CD4-positive, alpha-beta T cell treated with Interleukin-17A for 1 hour (primary cell): ENCODE measurements at places on chromosomes 16 and 17.

DNA sequence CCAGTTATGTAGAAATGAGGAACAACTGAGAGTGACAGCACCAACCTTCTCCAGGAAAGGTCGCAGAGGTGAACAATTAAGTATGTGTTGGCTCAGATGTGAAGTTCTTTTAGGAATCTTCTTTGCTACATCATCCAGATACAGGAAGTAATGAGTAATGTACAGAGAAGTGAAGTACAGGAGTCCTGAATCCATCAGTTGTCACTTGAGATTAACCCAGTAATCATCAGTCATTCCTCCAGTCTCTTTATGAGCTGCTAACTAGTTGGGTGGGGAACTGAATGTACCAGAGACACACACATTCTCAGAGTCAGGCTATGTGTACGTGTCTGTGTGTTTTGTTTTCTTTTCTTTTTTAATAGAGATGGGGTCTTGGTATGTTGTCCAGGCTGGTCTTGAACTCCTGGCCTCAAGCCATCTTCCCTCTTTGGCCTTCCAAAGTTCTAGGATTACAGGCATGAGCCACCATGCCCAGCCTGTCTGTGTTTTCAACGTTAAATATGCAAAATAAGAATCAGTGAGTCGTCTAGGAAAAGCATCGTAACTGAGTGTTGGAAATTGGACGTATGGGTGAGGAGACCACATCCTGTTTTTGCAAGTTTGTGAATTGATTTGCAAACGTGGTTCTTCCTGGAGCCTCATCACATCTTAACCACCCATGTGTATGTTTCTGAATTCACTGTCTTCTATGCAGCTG, 19.9 kb downstream of the ZNF200 start:
- DNase-seq, result peak; percentile 75

- no peak for DNase-seq
Observed at GRCh38 chr17:22374741-22375140, 682.4 kb downstream of the KCNJ18 start.

DNA sequence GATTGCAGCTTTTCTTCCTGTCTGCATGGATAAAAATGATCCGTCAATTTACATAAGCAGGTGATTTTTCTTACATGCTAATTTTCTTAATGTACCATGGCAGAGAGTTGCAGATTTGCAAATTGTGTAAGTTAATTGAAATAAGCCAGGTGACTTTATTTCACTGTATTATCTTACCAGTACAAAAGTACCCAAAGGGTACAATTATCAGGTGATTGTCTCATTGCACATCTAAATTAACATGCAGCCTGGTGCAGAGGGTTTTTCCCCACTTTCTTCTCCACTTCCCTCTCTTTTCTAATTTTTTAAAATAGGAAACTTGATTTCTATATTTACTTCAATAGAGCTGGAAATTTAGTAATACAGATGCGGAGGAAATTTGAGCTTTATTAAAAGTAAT, 11.2 kb downstream of the NLK start:
- DNase-seq, result no peak

GRCh38 chr17:33370401-33370800, 77.3 kb upstream of the ASIC2 start:
- no peak for DNase-seq

- DNase-seq, result peak; percentile 63
Observed at GRCh38 chr16:2838928-2839327, 8.8 kb downstream of the ZG16B start.

DNA sequence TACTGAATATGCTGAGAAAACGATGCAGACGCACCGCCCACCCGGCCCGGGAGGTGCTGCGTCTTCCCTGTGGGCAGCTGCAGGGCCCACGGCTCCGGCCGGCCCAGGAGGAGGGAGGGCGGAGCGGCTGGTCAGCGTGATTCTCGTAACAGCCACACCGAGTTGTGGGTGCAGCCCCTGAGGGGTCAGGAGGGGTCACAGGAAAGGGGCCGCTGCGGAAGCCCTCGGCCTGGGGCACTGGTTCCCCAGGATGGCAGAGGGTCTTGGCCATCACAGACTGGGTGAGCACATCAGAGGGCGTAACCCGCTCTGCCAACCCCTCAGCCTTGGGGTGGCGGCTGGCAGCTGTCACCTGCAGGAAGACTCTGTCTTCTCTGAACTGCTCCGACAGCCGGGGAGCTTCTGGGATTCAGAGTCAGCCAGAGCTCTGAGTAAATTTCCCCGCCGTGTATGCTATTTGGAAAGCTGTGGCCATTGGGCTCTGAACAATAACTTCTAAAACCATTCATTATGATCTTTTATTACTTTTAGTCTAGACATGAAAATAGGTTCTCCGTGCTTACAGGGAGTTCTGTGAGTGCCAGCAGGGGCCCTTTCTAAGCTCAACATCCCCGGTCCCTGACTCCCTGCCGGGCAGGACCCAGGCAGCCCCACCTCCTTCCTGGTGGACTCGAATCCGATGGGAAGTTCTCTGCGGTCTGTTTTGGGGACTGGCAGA, 87.4 kb upstream of the CHMP6 start:
- DNase-seq, result no peak

DNA sequence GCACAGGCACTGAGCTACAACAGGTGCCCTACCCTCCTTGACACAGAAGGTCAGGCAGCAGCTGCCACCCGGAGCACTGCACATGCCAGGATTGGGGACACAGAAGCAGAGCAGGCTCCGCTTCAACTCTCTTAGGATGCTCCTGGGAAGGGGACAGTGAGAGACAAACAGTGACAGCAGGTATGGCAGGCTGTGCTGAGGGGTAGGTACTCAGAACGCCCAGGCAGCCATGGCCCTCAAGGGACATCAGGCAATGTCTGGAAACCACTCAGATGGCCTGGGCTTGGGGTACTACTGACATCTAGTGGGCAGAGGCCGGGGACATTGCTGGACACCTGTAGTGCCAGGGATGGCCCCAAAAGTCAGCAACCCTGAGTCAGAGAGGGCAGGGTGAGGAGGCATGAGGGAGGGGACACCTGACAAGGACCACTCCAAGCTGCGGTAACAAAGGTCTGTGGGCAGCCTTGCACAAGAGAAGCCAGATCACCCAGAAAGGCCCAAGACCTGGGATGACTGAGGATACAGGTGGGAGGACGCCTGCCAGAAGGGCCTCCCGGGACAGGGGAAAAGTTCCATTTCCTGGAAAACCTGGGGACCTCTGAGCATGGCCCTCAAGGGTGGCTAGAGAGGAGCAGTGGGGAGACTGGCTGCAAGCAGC, 21.2 kb downstream of the PEMT start:
- DNase-seq, result no peak

- DNase-seq, result no peak
Observed at GRCh38 chr17:13584701-13585080, 17.0 kb downstream of the HS3ST3A1 start.

DNA sequence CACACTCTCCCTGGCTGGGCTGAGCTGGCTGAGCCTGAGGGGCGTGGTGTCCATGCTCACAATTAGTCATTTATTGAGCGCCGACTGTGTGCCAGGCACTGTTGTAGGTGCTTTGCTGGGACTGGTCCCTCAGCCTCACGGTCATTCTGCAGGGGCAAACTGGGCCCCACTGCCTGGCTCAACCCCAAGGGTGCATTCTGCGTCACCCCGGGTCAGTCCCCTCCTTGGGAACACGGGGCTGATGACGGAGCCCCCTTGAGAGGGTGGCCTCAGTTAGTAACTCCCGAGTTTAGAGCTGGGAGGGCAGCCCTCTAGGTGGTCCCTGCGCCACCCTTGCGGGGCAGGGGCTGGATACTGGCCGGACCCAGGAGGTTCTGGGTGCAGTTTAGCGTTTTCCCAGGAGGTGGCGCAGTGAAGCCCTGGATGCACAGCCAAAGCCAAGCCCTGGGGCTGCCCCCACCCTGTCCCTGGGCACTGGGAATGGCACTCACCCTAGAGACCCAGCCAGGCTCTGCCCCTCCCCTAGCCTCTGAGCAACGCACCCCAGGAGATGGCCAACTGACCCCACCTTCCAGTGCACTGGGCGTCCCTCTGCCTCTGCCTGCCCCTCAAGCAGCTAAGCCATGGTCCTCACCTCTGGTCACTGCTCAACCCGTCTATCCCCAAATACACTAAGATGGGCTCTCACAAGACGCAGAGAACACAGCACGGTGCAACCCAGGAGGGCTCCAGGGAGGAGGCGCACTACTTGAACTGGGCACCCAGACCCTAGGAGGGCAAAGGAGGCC, 243.2 kb upstream of the GSE1 start:
- DNase-seq, result peak; percentile 13

GRCh38 chr17:8629371-8630226, 926 bp downstream of the MYH10 start:
- DNase-seq, result peak; percentile 6
